ENCODE measurements at places on chromosomes 3 and 15.

- no peak for DNase-seq
Measured at GRCh38 chr3:167839460-167840134, 104.1 kb downstream of the SERPINI1 start.

GRCh38 chr3:33047842-33048834, 48.8 kb downstream of the GLB1 start:
- DNase-seq = no peak

DNA sequence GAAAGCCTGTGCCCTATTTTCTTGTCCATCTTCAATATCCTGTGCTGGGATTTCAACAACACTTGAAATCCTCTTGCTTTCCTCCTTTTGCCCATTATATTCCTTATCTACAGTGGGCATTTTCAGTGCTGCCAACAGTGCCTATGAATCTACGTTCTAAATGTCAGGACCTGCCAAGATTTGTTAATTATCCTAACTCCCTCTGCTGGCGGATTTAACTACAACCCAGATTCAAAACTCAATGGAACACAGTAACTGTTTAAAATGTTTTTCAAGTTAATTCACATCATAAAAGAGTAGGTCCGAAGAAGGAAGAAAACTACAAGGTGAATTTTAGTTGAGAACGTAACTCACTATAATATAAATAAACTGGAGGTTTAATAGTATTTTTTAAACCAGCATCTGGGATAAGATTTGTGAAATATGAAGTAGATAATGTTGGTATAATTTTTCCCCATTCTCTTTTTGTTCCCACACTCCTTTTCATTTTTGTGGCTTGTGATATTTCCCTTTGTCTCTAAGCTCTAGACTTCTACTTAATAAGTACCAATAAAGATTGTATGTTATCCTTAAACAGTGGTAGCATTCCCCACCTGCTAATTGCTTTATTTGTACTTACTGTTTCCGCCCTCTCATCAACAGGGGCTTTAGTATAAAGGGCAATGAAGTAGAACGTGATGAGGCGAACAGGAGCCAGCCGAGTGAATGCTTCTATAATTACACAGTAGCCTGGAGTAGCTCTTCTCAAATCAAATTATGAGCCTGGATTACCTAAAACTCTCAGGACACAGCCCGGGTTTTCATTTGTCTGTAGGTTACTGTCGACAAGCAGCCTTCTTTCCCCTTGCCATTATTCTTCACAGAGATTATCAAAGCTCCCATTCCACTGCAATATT, 302.5 kb upstream of the ATP11B start:
- no peak for DNase-seq

- no peak for DNase-seq
Measured at GRCh38 chr3:127467391-127467790, 123.1 kb downstream of the TPRA1 start.

- DNase-seq = no peak
Measured at GRCh38 chr3:159919873-159920272, 68.8 kb upstream of the IL12A start.

DNA sequence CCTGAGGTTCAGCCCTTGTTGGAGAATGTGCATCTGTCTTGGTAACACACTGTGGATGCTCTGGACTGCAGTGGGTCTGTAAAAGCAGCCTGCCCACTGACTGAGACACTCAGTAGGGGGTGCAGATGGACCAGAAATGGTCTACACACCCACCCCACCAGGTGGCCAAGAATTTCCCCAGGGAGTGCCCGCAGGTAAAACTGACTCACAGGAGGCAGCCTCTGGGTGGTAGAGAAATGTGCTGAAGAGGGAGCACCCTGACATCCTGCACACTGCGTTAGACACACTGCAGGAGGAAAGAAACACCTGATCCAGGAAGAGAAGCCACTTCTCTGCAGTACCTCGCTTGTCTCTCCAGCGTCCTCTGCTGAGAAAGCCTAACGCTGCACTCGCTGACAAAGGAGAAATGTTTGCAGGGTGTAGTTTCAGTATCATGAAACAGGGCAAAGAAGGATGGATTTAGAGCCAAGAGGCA, 109.5 kb upstream of the ABHD17C start:
- no peak for DNase-seq

DNA sequence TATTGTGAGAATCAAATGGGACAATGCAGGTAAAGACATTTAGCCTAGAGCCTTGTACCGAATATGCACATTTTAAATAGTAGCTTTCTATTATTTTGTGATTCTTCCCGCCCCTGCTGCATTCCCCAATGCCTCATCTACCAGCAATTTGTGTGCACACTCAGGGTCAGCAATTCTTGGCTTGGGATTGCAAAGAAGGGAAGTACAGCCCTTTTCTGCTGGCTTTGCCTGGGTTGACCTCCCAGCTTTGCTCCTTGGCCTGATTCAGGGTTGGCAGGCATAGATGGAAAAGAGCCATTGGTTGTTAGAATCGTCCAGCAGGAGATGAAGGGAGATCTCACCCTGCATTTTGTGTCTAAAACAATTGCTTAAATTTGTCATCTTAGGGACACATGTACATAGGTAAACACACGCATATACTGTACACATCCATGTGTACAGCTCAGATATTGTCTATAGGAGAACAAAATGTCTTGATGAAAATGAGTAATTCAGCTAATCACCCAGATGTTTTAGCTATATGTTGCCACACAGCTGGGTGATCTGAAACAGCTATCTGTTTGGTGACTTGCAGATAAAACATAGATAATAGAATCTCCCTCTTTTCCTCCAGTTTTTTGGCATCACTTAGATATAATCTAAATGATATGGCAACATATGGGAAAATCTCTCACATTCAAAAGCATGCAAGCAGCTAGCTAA, 340.9 kb upstream of the TBL1XR1 start:
- no peak for DNase-seq

- DNase-seq = no peak
Measured at GRCh38 chr3:98500019-98500418, 2.5 kb downstream of the OR5K2 start.

DNA sequence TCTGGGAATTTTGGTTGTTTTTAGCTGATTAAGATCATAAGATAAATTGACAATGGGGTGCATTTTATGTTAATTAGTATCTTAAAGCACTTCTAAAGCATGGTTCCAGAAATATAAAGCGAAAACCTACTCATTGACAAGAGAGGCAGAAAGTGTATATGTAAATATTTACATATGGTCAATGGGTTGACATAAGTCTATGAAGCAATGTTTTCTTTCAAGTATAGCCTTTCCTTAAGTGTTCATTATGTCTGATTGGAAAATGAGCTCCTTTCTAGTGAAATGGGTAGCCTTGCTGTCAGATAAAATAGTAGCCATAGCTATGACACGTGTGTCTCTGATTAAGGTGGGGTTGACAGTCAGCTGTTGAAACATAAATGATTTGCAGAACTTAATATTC, 365.2 kb upstream of the AGTR1 start:
- DNase-seq = no peak

- peak; percentile 19 for DNase-seq
Measured at GRCh38 chr3:45223889-45224727, 2.0 kb downstream of the TMEM158 start.

GRCh38 chr15:34591306-34591705, 7.9 kb upstream of the GOLGA8B start:
- DNase-seq = no peak

DNA sequence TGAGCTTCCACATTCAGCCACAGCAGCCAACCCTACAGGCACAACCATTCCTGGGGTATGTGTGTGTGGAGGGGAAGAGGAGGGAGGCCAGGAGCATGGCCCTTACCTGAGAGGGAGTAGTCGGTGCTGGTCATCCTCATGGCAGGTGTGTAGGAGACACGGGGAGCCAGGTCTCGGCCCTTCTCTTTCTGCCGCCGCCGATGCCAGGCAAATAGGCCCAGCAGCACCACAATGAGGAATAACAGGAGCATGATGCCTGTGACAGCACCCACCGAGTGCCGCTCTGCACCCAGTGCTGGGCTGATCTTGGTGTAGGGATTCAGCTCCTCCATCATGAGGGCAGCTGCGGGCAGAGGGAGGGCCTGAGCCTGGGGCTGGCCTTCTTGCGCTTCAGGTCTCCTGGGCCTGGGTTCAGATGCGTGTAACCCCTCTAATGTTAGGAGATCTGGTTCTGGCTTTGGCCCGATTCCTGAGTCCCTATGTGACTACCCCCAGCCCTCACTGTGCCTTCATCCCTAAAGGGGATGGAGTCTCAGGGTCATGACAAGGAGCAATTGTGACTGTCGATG, 44.4 kb downstream of the RAB11A start:
- DNase-seq = no peak

DNA sequence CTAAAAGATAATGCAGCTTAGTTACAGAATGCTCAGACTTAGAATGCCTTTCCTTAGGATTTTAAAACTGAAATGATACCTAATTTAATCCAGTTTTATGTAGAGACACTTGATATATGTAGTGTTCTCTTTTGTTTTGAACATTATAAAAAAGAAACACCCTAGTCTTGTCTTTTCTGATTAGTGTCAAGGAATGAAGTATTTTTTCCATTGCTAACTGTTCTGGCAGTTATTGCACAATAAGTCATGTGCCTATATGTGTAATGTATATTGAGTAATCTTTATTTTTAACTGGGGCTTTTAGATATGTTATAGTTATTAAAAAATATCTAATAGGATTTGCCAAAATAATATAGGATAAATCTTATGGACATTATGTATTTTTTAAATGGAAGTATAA, 4.5 kb downstream of the ARL8B start:
- no peak for DNase-seq

DNA sequence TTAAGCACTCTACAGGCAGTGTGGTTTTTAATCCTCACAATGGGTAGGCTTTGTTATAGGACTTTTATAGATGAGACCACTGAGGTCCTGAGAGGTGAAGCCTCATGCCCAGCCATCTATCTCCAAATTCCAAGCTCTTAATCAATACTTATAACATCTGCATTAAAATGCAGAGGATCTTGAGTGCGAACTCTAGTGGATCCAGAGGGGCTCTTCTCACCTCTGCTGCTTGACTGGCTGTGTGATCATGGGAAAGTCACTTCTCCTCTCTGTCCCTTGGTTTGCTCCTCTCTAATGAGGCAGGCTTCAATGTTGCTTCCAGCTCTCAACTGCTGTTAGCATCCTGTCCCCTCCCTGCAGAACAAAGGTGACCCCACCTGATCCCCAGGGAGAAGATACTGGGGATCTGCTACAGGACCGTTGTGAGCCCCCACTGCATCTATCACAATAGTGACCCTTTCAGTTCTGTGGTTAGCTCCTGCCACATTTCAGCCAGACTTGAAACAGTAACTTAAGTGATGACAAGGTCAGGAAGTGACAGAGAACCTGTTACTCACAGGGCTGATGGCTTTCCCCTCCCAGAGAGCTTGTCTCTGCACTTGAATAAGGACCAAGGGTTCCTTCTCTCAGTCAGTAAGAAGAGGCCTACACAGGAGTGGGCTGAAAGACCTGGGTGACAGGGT, 1.3 kb downstream of the SLC27A2 start:
- DNase-seq = no peak

DNA sequence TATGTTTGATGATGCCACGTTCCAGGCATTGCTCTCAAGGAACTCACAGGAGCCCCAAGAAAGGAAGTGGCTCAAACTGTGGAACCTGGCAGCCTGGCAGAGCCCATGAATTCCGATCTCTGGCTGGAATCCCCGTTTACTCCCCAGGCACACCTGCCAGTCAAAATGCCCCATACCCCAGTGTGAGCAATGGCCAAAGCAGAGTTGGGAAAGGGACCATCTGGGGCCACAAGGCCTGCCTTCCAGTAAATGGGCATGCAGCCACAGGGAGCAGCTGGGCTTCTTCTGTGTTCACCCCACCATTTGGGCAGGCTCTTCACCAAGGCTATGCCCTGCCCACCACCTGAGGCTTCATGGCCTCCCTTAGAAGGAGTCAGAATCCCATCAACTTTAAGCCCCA, 257.0 kb upstream of the GOLGA6L4 start:
- no peak for DNase-seq

- no peak for DNase-seq
Measured at GRCh38 chr3:53594276-53594675, 99.9 kb downstream of the CACNA1D start.
